ENCODE measurements at places on chromosomes 6 and 20.

DNA sequence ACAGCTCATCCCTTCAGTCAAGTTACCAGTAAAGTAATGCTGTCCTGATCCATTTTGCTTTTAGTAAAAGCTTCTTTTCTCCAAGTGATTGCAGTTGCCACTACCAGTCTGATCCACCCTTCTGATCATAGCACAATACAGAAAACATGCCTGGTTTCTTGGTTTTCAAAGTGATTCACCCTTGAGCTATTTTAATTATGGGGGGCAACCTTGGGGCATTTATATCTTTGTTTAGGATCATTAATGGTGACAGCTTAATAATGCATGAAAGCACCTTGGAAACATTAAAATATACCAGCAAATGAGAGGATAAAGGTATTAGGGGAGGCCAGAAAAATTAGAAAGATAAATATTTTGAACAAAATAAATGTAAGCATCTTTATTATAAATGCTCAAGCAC is 38.4 kb downstream of the LRRC1 start:
- DNase-seq = no peak

DNA sequence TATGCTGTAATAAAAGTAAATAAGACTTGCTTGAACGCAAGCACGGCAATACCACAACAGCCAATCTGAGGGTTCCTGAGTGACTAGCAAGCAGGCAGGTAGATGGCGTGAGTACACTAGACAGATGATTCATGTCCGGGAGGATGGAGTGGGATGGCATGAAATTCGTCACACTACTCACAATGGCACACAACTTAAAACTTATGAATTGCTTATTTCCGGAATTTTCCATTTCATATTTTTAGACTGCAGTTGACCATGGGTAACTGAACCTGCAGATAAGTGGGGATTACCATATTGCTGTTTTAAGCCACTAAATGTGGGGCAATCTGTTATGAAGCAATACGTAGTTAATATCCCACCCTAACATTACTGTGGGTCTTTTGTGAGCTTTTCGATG is 93.6 kb upstream of the NFATC2 start:
- DNase-seq = no peak

GRCh38 chr6:75300531-75300855 is 15.9 kb upstream of the TMEM30A start:
- DNase-seq = no peak

DNA sequence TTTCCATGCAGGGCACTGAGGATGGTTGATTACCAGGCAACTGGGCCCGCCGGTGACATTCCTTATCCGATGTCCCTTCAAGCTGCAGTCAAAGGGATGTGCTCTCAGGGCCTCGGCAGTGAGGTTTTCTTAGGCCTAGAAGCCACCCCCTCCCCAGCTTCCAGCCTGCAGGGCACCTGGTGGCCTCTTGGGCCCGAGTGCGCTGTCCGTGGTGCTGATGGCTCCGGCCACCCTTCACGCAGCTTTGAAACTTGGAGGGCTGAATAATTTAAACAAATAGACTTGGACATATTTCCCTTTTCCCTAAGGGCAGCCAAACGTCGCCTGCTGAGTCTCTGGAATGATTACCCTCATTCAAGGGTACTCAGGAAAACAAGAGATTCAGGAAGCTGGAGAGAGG is 8.9 kb upstream of the MLN start:
- DNase-seq = peak; percentile 64

GRCh38 chr20:50587291-50587961 is 77.2 kb downstream of the PTPN1 start:
- no peak for DNase-seq

DNA sequence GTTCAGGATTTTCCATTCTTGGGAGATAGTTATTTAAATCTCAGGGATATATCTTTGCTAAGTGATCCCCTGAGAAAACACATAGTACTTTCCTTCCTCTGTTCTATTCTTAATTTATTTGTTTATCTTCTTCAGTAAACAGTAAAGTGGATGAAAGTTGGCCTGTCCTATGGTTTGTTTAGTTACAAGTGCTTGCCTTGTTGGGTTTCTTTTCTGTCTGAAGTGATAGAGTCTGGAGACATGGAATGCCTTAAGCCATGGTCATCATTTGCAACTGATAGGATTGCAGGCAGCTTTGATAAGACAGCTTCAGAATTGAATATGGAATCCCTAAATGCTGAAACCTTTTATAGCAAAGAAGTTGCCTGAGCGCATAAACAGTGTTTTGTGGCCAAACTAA is 4.9 kb downstream of the ADGRG6 start:
- no peak for DNase-seq

All from GM12892 (cell line).